CD4-positive, alpha-beta T cell treated with Interleukin-4 for 4 hours (primary cell): ENCODE measurements at places on chromosomes 16 and 17.

- DNase-seq, result no peak
Measured at GRCh38 chr16:68091380-68092261, 6.5 kb downstream of the NFATC3 start.

DNA sequence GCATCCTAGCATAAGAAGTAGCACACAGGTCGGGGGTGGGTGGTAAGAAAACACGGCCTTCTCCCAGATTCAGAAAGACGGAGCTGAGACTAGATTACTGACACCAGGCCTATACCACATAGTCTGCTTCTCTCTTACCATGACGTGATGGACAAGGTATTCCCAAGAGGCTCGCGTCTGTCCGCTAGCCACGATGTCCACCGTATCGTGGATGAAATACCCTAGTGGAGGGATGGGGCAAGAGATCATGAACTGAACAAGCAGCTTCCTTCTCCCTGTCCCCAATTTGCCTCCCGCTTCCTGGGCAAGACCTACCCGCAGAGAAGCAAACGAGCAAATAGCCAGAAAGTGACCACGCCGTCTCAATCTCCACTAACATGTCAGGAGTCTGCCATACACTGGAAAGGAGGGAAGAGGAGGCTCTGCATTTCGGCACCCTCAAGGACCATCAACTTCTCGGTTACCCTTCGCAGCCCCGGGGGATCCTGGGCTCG lies 820 bp downstream of the TLCD1 start:
- DNase-seq, result no peak

- no peak for DNase-seq
Measured at GRCh38 chr16:73558219-73558618, 510.3 kb upstream of the ZFHX3 start.

DNA sequence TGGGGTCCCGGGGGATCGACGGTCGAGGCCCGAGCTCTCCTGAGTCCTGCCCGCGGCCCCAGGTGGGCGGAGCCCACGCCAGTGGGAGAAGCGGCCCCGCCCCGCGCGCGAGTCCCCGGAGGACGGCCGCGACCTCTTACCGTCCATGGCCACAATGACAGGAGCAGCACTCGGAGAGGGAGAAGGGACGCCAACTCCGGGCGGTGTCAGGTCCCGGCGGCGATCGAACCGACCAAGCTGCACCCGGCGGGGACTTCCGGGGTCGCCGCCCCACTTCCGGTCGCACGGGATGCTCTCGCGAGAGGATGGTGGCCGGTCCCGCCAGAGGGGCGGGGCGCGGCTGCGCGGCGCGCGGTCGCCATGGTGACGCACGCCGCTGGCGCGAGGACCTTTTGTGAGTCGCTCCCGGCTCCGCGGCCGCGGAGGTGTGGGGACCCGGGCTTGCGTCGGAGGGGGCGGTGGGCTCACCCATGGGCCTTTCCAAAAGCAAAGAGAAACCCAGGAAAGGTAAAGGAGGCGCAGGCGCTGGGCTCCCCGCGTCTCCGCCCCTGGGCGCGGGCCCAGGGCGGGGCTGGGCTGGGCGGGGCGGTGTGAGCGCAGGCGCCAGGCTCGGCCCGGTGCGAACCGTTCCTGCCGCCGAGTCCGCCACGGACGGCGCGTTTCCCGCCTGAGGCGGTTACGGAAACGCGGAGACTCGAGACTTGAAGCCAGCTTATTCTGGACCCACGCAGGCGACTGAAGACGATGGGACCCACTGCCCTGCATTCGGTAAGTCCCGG lies at the start of the genes CHMP1A and SPATA33:
Gene CHMP1A (minus strand): TSS at position 267 of the 779 bp plus-strand sequence. CDS start 120 bp downstream, at position 147.
Gene SPATA33 (plus strand): TSS at position 395 of the 779 bp plus-strand sequence. CDS start 76 bp downstream, at position 471.
- DNase-seq, result peak; percentile 91
